ENCODE measurements at places on chromosomes 11 and 22.

DNA sequence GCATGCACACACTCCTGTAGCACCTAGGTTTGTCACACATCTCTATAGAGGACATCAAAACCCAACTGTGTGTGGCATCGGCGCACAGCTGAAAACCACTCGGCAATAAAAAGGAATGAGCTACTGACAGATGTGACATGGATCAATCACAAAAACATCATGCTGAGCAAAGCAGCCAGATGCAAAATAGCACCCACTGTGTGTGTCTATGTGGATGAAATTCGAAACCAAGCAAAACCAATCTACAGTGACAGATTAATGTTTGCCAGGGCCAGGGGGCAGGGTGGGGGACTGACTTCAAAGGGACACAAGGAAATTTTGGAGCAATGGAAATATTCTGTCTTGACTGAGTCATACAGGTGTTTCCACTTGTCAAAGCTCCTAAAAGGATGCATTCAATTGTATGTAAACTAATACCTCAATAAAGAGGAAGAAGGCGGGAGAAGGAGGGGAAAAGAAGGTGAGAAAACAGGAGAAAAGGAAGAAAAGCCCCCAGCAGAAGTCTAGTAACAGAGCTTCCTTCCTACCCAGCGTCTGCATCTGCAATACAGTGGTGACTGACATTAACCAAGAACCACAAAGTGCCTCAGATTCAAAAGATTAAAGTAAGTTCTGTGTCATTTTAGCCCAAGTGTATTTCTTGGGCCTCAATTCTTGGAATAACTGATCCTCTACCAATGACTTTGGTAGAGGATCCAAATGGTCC lies 49.8 kb downstream of the PACSIN2 start:
- peak; percentile 33 for DNase-seq

- DNase-seq: no peak
These were observed 46.2 kb upstream of the CTTN start for GRCh38 chr11:70352100-70352499.

DNA sequence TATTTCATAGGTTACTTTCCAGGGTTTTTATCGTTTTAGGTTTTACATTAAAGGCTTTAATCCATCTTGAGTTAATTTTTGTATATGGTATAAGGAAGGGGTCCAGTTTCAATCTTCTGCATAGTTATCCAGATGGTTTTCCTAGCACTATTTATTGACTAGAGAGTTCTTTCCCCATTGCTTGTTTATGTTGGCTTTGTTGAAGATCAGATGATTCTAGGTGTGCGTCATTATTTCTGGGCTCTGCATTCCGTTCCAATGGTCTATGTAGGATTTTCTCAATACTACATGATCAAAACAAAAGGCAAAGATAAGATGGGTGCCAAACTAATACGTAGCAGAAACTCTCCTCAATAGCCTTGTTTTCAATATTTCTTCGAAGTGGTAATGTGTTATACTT lies 14.3 kb upstream of the RIC3 start:
- no peak for DNase-seq

GRCh38 chr11:63985812-63986155 lies 454 bp upstream of the OTUB1 start:
- DNase-seq: no peak

- DNase-seq: peak; percentile 67
These were observed 402.5 kb downstream of the TMEM135 start for GRCh38 chr11:87440076-87440770.

DNA sequence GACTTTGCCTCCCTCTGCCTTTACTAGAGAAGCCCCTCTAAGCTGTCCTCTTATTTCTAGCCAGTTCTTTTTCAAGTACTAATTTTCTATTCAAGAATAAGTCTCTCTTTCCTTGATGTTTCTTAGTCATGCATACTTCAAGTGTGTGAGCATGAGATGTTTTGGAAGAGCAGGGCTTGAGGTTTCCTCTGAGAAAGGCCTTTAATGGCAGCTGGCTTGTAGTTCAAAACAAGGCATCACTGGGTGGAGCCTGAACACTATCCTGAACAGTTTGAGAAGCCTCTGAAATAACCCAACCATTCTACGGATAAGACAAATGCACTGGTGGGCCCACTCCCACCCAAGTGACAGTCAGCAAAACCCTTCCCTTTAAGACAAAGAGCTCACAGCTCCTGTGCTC lies 37.6 kb downstream of the CLDN25 start:
- no peak for DNase-seq

DNA sequence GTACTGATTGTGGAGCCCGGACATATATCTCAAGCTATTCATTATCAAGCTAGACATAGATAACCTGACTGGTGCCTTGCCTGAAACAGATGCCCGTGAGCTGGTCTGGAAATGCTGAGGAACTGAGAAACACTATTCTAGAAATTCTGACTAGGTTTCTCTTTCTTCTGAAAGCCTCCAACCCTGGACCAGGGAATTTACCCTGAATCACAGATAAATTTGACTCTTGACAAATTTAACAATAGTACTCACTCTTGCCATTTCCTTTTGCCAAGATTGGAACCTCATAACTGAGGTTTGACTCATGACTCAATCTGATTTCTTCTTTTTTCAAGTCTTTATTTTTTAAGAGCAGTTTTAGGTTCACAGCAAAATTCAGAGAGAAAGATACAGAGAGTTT lies 189.6 kb upstream of the SYN3 start:
- DNase-seq: no peak

DNA sequence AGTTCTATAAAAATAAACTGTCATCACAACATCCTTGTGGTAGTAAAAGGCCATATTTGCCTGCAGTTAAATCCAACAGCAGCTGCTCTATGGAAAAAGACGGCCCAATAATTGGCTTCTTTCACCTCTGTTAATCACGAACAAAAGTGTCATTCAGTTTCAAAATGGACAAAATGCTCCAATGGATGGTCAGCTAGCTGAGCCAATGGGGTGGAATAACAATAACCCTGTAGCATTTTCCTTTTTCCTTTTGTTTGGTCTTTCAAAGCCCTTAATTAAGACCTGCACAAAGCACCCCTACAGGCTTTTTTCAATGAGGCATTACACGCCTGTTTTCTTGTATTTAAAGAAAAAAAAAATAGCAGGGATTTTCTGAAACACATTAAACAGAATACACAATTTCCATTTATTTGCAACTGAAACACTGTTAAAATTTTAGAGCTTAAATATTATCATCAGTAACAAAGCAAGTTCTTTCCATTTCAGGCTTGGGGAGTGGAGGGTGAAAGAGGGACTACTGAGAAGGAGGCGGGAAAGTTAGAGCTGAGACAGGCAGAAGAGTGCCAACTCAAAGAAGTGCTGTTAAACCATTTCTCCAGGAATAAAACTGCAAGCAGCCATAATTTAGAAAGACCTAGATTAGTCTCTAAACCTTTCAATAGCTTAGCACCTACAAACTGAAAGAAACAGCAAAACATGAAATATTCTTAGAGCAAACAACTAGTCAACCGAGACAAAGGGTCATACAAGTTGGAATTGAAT lies 28.7 kb downstream of the LGR4 start:
- DNase-seq: no peak

- peak; percentile 26 for DNase-seq
These were observed 9.2 kb downstream of the SIPA1 start for GRCh38 chr11:65646958-65647701.

DNA sequence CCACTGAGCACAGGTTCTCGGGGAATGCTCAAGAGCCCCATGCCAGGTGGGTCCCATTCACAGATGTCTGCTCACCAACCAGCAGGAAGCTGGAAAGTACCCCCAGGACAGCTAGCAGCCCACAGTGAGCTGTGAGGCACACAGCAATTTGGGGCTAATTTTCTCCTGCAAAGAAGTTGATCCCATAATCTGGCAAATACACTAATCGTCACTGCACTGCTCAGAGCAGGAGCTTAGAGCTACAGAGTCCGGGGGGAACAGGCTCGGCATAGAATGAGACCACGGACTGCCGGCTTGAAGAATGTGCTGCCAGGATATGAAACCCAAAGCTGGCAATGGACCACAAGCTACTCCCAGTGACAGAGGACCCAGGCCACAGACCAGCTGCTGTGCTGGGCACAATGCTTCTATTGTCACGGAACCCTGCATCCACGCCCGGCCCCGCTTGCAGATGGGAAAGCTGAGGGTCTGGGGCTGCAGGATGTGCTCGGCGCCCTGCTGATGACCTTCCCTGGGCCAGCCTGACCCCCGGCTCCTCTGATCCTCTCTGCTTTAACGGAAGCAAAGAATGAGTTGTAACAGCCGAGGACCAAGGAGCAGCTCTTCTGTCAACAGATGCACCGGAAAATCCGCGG lies 239.7 kb downstream of the CTTN start:
- DNase-seq: no peak

DNA sequence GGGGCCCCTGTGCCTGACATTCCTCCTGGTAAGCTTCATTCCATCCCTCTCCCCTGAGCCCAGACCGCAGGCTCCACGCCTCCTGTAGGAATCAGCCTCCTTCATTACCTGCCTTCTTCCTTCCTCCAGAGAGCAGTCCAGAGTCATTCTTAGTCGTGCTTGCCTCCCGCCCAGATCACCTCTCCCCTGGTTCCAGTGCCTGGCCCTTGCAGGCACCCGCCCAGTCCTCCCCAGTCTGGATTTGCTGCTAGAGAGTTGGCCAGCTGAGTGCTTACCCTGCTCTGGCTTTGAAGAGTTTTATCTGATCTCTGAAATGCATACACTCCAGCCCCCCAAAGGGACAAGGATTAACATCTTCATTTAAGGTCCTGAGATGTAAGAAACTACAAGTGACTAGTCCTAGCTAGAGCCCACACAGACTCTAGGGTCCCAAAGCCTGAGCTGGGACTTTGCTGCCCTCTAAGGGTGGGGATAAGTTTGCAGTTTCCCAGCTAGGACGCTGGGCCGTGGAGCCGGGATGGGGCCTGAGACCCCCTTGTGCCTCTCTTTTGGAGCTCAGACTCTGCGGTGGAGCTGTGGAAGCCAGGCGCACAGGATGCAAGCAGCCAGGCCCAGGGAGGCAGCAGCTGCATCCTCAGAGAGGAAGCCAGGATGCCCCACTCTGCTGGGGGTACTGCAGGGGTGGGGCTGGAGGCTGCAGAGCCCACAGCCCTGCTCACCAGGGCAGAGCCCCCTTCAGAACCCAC lies 1.6 kb downstream of the NR1H3 start:
- DNase-seq: peak; percentile 42

DNA sequence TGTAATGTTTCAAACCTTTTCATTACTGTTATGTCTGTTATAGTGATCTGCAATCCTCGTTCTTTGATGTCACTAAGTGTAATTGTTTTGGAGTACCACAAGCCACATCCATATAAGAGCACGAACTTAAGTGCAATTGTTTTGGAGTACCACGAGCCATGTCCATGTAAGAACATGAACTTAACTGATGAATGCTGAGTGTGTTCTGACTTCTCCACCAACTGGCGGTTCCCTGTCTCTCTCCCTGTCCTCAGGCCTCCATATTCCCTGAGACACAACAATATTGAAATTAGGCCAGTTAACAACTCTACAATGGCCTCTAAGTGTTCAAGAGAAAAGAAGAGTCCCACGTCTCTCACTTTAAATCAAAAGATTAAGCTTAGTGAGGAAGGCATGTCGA lies 23.5 kb downstream of the TESMIN start:
- DNase-seq: no peak

DNA sequence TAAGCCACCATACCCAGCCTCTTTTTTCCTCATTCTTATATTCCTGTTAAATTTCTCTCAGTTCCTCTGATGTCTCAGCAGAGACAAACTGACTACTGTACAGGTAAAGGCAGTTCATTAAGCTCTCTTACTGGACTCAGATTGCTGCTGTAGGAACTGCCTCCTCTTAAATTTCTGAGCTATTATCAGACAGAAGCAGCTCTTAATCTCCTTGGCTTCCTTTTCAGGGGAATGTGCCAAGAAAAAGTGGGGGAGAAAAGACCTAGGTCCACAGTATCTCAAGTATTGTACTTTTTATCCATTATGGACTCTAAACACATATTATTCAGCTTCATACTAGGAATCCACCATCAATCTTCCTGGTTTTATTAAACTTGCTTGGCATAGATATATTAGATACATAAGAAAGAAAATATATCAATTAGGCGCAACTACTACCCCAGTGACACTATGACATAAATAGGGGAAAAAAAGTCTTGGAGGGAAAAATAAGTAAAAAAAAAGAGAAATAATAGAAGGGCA lies 26.1 kb downstream of the MRTFA start:
- no peak for DNase-seq

DNA sequence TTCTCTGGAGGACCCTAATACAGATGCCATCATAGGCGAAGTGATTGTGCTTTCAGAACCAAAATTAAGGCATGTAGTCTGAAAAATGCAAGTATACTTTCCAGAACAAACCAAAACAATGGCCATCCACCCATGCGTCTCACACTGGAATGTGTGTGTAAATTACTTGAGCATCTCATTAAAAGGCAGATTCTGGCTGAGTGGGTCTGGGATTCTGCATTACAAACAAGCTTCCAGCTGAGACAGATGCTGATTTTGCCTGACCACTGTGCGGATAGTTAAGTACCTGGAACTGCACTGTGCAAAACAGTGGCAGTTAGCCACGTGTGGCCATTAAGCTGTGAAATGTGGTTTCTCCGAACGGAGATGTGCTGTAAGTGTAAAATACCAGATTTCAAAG lies 26.2 kb downstream of the RRP7A start:
- DNase-seq: no peak

GRCh38 chr11:92739041-92739440 lies 230.4 kb upstream of the MTNR1B start:
- DNase-seq: peak; percentile 70

GRCh38 chr11:103651341-103651998 lies 385.0 kb upstream of the DDI1 start:
- no peak for DNase-seq

DNA sequence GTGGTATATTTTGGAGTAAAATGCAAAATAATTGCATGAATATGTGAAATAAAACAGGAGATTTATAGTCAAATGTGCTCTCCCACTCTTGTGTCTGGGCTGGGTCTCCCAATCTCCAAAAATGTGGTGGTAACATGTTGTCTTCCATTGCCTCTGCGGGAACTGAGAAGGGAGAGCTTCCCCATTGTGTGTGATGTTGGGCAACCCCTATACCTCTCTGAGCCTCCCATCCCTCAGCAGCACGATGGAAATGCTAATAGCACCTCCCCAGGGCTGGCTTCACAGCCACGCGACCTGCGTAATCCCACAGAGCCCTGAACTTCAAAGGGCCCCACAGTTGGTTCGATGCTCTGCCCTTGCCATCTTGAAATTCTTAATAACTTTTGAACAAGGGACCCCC lies 72.0 kb downstream of the TP53I11 start:
- no peak for DNase-seq

DNA sequence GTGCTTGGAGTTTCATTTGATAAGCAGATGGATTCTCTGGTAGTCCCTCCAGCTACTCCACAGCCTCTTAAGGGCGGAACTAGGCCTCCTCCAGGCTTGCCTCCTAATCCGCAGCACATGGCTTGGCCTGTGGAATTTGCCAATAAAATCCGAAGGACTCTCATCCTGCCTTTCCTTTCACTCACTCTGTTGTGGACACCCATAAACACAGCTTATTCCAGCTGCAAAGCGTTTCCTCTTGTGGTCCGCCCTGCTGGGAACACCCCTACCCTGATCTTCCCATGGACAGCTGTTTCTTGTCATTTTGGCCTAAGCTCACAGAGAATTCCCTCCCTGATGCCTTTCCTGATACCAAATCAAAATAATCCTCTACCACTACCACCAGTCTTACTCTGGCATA lies 546.2 kb downstream of the NTM start:
- DNase-seq: no peak
